ENCODE measurements at places on chromosomes 5 and 9. TPM values are rescaled to one million over a fixed set of nuclear protein-coding genes. Genes with fewer than 3 reads are reported as not detected.

- H3K4me3 ChIP-seq: no peak overlapping the region
- H3K27ac ChIP-seq: no peak overlapping the region
- H3K36me3 ChIP-seq: no peaks in the 10 kb centered on the region
- no peaks in the 10 kb centered on the region for H3K4me1 ChIP-seq
Observed at GRCh38 chr5:82861701-82862100, 215.5 kb downstream of the TMEM167A start.

GRCh38 chr5:89064736-89065135 is 181.8 kb upstream of the MEF2C start:
- H3K4me1 ChIP-seq: no peaks in the 10 kb centered on the region
- DNase-seq: no peak
- no peaks in the 10 kb centered on the region for H3K27me3 ChIP-seq
- H3K36me3 ChIP-seq: no peaks in the 10 kb centered on the region
- H3K27ac ChIP-seq: no peak overlapping the region

DNA sequence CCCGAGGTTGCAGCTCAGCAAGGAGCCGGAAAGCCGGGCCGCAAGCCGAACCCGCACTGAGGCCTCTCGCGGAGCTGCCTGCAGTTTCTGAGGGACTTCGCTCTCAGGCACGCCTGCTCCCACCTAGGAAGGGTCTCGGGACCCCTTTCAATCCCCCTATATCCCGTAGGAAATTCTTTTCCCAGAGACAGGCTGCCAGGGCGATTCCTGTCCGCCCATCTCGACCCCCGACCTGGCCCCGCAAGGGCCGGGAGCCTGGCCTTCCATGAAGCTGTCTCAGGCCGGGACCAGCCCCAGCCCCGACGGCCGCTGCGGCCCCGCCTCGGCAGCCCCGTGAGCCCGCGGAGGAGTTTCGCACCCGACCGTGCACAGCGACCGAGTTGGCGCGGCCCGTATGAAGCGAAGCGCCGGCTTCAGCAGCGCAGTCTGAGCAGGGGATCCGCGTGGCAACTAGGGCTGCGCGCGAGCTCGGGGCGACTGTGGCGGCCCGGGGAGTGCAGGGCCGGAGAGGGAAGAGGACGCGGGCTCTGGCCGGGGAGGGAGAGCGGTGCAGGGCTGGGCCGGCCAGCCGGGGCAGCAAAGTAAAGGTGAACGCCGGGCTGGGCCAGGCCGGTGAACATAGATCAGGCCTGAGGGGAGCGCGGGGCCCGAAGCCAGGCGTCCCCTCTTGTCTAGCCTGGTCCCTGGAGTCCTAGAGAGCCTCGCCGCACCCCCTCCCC is 977 bp upstream of the PRDM12 start:
- H3K27me3 ChIP-seq: peaks cover 46% of the 10 kb centered on the region
- H3K36me3 ChIP-seq: no peaks in the 10 kb centered on the region
- DNase-seq: no peak
- no peak overlapping the region for H3K27ac ChIP-seq
- H3K4me1 ChIP-seq: no peaks in the 10 kb centered on the region

- H3K36me3 ChIP-seq: no peaks in the 10 kb centered on the region
- no peak for DNase-seq
- H3K27me3 ChIP-seq: no peaks in the 10 kb centered on the region
- no peak overlapping the region for H3K27ac ChIP-seq
- H3K4me1 ChIP-seq: no peaks in the 10 kb centered on the region
Observed at GRCh38 chr5:38681029-38681706, 124.7 kb upstream of the LIFR start.

- no peaks in the 10 kb centered on the region for H3K27me3 ChIP-seq
- no peak overlapping the region for H3K4me3 ChIP-seq
- no peak overlapping the region for H3K27ac ChIP-seq
- DNase-seq: no peak
Observed at GRCh38 chr5:57671371-57671770, 188.8 kb upstream of the ACTBL2 start.

DNA sequence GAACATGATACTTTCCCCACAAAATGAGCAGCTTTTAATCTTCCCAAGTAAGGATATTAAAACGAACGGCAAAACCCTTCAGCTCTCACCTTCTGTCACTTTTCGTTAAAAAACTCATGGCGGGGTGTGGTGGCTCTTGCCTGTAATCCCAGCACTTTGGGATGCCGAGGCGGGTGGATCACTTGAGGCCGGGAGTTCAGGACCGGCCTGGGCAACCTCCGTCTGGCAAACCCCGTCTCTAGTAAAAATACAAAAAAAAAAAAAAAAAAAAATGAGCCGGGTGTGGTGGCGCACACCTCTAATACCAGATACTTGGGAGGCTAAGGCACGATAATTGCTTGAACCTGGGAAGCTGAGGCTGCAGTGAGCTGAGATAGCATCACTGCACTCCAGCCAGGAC is 902 bp downstream of the TMED9 start:
- H3K27ac ChIP-seq: no peak overlapping the region
- H3K4me1 ChIP-seq: peaks cover 6% of the 10 kb centered on the region
- H3K4me3 ChIP-seq: peak overlapping the region; percentile 97
- no peaks in the 10 kb centered on the region for H3K27me3 ChIP-seq
- H3K36me3 ChIP-seq: peaks cover 2% of the 10 kb centered on the region

DNA sequence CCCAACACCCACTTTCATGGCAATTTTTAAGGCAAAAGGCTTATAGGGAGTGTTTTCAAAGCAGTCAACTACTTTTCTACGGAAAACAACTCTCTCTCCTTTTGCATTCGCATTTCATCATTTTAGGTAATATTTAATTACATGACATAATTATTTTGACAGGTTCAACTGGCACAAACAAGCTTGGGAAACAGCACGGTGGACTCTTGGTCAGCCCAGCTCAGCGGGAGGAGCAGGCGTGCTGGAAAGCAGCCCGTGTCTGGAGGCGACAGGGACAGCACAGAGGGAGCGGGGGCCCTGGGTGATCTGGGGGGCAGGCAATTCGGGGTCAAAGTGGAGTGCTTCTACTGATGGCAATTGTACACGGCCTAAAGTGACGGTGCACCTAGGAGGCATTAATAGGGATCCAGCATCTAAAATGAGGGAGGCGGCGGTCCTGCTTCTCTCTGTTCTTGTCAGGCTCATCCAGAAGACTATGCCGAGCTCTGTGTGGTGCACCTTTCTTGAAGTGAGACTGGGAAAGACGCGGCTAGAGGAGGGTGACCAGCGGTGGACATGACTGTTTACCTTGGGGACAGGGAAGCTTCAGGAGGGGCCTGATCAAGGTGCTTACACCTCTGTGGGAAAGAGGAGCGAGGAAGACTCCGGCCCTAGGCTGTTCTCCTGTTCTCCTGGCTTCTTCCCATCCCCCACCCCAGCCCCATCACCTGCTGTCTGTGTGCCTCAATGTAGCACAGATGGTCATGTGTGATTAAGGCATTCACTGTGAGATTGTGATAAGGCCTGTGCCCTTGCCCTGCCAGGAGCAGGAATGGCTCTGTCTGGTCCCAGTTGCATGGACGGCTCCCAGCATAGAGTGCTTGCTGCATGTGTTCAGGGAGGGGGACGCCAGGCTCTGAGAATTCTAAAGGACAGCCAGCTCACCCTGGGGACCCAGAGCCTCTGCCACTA is 3.4 kb downstream of the MYMK start:
- no peaks in the 10 kb centered on the region for H3K27me3 ChIP-seq
- H3K4me3 ChIP-seq: no peak overlapping the region
- no peaks in the 10 kb centered on the region for H3K36me3 ChIP-seq
- no peak for DNase-seq
- H3K4me1 ChIP-seq: peaks cover 19% of the 10 kb centered on the region

GRCh38 chr9:130288926-130289690 is 23.5 kb downstream of the HMCN2 start:
- no peaks in the 10 kb centered on the region for H3K27me3 ChIP-seq
- no peaks in the 10 kb centered on the region for H3K4me1 ChIP-seq
- peak; percentile 62 for DNase-seq
- no peak overlapping the region for H3K27ac ChIP-seq
- no peaks in the 10 kb centered on the region for H3K36me3 ChIP-seq
- no peak overlapping the region for H3K4me3 ChIP-seq

DNA sequence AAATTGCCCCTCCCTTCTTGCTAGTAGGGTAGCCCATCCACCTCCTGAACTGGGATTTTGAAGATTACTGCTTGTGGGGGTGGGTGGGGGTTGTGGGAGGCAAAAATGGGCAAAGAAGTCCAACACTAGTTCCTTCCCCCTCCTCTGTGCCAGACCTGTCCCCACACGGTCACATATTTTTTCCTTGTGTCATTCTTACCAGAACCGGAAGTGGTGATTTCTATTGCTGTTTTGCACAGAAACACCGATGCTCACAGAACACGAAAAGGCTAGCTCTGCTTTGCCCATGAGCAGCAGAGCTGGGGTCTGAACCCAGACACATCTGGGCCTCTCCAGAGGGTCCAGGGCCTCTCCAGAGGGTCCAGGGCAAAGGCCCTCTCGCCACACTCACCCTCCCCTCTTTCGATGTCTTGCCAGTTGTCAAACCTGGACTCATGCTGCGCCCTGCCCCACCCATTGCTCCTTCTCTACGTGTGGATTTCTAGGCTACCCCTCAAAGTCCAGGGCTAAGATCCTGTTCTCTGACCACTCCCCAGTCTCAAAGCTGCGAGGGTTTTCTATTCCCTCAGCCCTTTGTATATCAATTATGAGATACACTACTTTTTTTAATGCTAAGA is 264.4 kb upstream of the MSX2 start:
- DNase-seq: no peak
- H3K27ac ChIP-seq: no peak overlapping the region
- no peaks in the 10 kb centered on the region for H3K36me3 ChIP-seq
- no peaks in the 10 kb centered on the region for H3K4me1 ChIP-seq

- H3K4me1 ChIP-seq: peaks cover 15% of the 10 kb centered on the region
- no peak for DNase-seq
- H3K36me3 ChIP-seq: no peaks in the 10 kb centered on the region
- H3K27me3 ChIP-seq: no peaks in the 10 kb centered on the region
- H3K4me3 ChIP-seq: no peak overlapping the region
Observed at GRCh38 chr9:71791875-71792274, 23.6 kb upstream of the CEMIP2 start.

DNA sequence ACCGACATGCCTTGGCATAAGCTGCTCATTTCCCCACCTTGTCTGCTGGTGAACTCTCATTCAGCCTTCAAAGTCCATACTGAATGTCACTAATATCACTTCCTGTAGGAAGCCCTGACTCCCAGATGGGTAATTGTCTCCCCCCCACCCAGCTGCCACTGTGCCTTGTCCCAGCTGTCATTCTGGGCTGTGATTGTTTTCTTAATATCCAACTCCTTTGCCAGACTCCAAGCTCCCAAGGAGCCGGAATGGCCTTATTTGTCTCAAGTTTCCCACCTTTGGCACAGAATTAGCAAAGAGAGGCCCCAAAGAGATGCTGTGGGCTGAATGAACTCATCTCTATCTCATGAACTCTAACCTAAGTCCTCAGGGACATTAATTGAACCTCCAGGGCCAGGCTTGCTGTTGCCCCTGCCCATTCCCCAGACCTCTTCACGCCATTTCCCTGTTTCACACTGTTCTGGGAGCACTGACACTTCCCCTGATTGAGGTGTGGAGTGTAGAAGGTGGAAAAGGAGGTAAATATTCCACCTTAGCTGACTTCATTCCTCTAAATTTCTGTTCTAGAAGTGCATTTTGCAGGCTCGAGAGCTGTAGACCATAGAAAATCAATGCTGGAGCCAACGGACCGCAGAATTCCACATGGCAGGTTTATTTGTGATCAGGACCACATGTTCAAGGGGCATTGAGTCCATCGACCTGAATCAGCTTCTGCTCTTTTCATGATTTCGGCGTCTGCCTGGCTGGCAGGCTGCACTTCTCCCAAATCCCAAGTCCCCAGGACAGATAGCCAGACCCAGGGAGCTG is 4.9 kb upstream of the SH3PXD2B start:
- no peaks in the 10 kb centered on the region for H3K36me3 ChIP-seq
- H3K4me1 ChIP-seq: peaks cover 5% of the 10 kb centered on the region
- H3K27me3 ChIP-seq: no peaks in the 10 kb centered on the region
- peak; percentile 68 for DNase-seq
- no peak overlapping the region for H3K27ac ChIP-seq

DNA sequence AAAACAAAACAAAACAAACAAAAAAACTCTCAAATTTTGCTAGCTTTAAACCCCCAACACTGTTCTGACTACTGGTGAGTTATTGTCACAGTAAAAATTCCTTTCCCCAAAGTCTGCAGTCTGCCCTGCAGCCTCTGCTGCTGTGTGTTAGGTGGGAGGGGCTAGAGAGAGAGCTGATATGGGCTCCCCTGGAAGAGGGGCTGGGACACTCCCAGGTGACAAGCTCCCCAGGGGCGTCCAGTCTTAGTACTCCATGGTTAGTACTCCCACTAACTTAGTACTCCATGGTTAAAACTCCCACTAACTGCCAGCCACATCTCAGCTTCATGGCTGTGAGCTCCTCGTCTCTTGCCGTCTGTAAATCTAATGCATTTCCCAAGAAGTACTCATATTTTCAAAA is 191.9 kb downstream of the FANCC start:
- DNase-seq: no peak
- H3K27ac ChIP-seq: no peak overlapping the region
- peaks cover 9% of the 10 kb centered on the region for H3K4me1 ChIP-seq
- no peak overlapping the region for H3K4me3 ChIP-seq
- H3K27me3 ChIP-seq: no peaks in the 10 kb centered on the region
- H3K36me3 ChIP-seq: no peaks in the 10 kb centered on the region

GRCh38 chr5:79436224-79436623 is 77.7 kb downstream of the HOMER1 start:
- no peak overlapping the region for H3K27ac ChIP-seq
- no peak overlapping the region for H3K4me3 ChIP-seq
- H3K4me1 ChIP-seq: no peaks in the 10 kb centered on the region
- no peaks in the 10 kb centered on the region for H3K27me3 ChIP-seq
- DNase-seq: no peak

GRCh38 chr5:14105718-14106410 is 37.3 kb upstream of the TRIO start:
- H3K4me3 ChIP-seq: no peak overlapping the region
- peaks cover 3% of the 10 kb centered on the region for H3K4me1 ChIP-seq
- no peak overlapping the region for H3K27ac ChIP-seq
- DNase-seq: no peak
- no peaks in the 10 kb centered on the region for H3K27me3 ChIP-seq

Gene MAP1B
- 57.0 TPM for total RNA-seq

Gene BARX1
- total RNA-seq: not detected
